Esophagus squamous epithelium (tissue), 5 donors: ENCODE measurements at places on chromosomes 3 and 15.

DNA sequence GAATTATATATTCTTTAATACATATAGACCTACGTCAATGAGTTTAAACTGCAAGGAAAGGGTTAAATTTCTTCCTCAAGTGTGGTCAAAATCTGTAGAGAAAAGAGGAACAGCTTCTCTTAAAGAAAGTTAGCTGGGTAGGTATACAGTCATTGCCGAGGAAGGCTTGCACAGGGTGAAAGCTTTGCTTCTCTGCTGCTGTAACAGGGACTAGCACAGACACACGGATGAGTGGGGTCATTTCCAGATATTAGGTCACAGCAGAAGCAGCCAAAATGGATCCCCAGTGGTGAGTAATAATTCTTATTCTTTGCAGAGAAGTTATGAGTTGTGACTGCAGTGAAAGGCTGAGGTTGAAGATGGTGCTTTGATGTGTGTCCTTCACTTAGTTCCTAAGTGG is at the start of gene CD86:
Gene CD86 (plus strand): TSS at position 148 of the 400 bp plus-strand sequence. CDS start 128 bp downstream, at position 276.
- DNase-seq = no peak

DNA sequence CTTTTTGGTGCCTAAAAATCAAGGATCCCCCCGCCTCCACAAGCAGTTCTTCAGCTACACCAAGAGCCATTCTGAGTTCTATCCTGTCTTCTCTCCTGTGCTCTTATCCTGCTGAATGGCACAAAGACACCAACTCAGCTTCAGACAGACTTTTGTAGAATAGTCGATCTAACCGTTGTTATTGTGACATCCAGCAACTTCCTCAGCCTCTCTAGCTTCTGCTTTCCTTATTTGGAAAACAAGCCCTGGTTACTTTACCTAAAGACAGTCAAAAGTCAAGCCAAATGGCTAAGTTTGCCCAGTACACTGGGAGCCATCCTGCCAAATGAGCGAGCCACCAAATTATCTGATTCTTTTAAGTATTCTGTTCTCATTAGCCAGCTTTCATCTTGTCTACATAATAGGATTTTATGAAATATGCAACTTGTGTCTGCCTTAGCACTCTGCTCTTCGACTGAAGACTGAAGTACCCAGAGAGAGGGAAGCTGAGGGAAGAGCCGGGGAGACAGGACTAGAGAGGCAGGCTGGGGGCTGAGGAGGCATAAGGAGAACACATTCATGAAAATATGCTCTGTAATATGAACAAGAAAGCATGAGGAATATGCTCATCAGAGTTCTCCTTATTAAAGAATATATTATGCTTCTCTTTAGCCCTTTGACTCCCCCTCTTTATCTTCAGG is 35.1 kb downstream of the LYZL4 start:
- no peak for DNase-seq

DNA sequence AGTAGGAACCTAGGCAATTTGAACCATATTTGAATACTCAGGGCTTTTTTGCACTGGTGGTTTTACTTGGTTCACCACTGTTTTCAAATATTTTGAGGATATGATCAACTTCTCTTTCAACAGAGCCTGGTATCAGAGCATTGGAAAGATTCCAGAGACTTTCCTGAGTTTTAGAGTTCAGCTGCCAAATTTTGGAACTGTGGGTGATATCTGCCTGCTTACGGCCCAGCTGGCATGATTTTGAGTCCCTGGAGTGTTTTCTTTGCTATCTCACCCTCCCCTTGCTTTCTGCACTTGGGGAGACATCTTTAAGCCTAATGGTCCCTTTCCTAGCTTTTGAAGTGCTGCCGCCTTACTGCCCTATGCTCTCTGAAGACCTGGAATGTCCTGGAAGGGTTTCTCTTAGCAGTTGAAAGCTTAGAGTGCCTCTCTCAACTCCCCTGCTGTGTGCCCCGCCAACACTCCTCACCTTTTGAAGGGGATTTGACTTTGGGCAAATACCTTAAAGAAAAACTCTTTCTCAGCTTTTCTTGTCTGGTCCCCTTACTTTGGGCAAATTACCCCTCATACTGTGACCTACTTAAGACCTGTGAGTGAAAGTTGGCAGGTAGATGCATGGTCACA is 539.1 kb downstream of the MFSD1 start:
- no peak for DNase-seq

- no peak for DNase-seq
Measured at GRCh38 chr3:193971966-193972365, 164.0 kb upstream of the HES1 start.

DNA sequence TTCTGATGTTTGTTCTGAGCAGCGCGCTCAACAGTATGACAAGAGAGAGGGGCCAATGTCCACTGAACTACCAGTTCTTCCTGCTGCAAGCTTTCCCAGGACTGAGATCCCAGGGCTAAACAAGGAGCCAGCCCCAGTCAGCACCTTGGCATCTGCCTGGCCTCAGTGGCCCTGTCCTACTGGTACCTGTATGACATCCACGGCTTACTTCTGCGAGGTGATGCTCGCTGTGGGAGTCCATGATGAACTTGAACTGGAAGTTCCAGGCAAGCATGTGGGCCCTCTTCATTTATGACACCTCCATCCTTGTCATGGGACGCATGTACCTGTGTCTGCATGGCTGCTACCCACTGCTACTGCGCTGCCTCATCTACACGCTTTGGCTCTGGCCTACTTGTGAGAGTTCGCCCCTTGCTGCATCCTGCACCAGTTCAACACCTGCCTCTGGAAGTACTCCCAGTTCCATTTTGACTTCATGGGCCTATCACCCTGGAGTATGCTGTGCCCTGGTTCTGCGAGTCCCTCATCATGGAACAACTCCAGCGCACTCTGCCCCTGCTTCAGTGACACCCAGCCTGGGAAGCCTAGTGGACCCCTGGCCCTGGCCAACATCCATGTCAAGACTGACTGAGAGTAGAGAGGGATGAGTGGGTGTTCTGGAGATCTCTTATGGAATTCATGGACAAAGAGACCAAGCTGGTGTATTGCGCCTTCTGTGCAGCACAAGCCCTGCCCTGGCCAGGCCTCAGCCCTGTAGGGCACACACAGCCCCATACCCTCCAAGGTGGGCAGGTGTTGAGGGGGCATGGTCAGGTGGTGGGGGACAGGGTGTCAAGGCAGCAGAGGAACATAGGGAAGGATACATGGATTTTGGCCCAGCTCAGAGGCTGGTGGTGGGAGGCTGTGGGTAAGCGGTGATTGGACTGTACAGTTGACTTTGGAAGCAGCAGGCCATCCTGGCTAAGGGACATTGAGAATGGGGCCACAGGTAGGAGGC is 246.8 kb downstream of the NLGN1 start:
- DNase-seq = no peak

DNA sequence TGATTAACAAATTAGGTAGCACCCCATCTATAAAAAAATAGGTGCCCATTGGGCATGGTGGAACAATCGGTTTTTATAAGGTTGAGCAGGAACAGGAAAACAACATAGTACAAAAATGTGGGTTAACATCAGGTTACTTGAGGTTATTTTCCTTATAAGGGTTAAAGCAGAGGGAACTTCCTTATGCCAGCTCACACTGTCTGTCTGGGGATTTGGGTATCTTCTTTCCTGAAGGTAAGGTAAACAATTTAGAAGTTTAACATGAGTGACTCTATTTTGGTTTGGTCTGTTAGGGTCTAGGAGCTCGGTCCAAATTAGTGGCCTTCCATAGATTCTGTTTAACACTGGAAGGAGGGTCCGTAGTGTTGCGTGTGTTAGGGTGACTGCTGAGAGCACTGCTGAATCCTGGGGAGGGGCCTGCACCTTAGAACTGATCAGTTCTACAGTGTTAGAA is 14.7 kb downstream of the CHD2 start:
- no peak for DNase-seq

GRCh38 chr3:143339451-143339850 is 219.9 kb downstream of the CHST2 start:
- DNase-seq = no peak

DNA sequence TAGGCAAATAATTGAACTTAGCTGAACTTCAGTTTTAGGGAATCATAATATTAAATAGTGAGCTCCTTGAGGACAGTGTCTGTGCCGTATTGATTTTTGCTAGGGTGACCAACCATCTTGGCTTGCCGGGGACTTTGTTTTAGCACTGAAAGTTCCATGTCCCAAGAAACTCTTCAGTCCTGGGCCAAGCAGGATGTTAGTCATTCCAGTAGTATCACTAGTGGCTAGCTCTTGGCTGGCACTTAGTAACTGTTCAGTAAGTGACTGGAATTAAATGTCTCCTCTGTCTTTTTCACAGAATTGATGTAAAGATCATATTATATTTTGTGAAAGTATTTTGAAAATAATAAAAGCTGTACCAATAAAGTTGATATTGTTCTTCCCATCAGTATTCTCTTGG is 42.3 kb downstream of the RSRC1 start:
- DNase-seq = no peak

DNA sequence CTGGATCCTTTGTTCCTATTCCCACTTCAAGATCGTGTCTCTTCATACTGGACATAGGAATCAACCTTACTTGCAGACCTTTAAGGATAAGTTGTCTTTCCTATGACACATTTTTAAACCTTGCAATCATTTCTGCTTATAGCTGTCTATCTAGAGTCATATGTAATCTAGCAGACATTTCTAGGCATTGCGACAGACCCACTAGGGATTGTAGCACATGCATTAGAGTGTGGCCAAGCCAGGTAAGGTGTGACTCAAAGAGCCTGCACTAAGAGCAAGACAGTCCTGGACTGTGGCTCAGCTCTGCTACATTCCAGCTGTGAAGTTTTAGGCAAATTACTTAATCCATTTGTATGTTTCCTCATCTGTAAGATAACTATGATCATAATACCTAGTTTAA is 38.8 kb upstream of the BFSP2 start:
- DNase-seq = no peak

DNA sequence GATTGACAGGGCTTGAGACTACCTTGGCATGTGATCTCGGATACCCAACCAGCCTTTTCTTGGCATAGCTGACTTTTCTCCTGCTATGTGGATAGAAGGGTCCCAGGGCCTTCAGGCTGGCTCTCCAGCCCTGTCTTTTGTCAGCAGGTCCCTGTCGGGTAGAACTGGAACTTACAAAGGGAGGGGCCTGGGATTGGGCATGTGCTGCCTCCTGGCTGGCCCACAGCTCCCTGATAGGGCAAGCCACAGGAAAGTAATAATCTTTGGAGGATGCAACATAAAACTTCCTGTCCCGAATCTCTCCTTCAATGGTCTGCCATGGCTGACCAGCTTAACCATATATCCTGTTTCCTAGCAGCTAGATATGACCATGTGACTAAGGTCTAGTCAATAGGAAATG is 89.1 kb downstream of the ABHD5 start:
- DNase-seq = no peak
